Stimulated activated CD8-positive, alpha-beta memory T cell treated with anti-CD3 and anti-CD28 coated beads, Interleukin-15, amount 100 ng/mL, for 4 hours (primary cell): ENCODE measurements at places on chromosomes 2 and 18.

DNA sequence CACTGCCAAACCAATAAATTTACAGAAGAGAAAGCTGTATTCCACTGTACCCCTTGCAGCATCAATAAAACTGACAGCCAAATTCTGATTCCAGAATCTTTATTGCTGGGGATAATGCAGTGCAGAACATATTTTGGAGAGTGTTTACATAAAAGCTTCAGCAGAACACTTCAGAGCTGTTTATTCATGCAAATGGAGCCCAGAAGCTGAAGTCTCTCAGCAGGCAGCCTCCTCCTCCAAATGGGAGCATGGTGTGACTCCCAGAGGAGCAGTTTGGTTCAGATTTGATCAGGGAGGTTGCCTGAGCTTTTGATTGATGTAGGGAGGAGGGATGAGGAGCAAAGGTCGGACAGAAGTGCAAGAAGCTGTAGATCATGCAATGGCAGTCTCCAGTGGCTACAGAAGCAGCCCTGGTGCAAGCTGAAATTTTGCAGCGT is 22.4 kb downstream of the LHCGR start:
- no peak for DNase-seq

- DNase-seq, result no peak
Measured at GRCh38 chr2:102436323-102436722, 13.4 kb downstream of the IL18RAP start.

- no peak for DNase-seq
Measured at GRCh38 chr2:159616286-159616701, at the start of gene BAZ2B. Gene BAZ2B, minus strand, starts transcription at chr2:159616548. Its CDS starts 137,829 bp downstream, at chr2:159478719.

DNA sequence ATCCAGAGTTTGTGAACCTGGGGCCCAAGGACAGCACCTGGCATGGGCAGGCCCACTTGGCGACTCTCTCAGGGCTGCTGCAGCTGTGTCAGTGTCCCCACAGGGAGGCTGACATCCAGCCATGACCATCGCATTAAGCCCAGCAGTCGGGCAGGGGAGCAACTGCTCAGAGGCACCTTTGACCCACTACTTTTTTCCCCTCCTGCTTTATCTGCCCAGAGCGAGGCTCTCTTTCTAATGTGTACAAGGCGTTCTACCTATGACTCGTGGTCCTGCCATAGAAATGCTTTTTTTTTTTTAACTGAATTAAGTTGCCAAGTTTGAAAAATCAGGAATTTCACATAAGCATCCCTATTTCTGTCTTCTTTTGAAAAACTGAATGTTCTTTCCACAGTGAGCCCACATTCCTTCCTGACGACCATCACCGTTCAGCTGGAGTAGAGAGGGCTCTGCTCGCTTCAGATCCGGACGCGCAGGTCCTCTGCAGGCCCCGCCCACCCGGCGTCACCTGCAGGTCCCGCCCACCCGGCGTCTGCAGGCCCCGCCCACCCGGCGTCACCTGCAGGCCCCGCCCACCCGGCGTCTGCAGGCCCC is 403 bp upstream of the CLUL1 start:
- DNase-seq, result no peak
